ENCODE measurements at places on chromosomes 3 and 15.

- DNase-seq = no peak
Measured at GRCh38 chr3:44899683-44900367, 25.4 kb downstream of the TGM4 start.

DNA sequence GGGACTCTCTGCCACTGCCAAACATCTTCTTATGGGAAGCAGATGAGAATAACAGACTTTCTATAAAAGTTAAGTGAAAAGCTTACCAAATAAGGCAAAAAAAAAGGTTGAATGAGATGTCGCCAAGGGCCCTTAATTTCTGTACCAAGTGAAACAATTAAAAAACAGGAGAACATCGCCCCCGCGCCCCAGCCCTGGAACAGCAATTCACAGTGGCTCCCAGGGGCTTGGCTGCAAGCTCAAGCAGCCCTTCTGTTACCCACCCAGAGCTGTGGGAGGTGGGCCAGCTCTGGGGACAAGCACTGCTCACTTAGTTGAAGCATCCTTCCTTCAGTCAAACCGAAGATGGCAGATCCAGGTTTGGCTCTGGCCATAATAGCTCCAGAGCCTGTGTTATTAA, 208.0 kb downstream of the ERC2 start:
- DNase-seq = no peak

DNA sequence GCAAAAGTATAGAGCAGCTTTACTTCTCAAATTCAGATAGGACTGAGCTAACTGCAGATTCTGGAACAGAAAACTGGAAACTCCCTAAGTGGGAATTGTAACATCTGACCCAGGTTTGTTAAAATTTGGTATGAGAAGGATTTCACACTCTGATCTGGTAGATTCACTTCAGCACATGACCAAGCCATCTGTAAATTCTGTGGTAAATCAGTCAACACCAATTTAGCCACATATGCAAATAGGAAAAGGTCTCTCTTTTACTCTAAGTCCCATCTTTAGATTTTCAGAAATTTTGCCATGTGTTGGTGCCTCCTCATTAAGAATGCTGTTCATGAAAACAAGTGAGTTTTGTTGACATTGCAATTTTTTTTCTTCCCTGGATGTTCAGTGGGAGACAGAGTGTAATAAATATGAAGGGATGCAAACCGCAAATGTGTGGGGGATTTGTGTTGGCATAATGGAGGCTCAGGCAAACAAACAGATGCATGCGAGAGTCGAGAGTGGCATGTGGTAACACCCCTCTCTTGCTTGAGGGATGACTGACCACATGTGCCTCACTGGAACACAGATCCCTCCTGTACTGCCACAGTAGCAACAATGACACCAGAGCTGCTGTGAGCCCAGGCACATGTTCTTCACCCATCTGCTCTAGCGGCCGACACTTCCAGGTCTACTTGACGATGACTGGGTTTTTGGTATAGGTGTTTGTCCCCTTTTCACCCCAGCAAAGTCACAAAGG, 146.6 kb downstream of the FEZF2 start:
- DNase-seq = no peak

GRCh38 chr3:58073301-58074108, 65.3 kb downstream of the FLNB start:
- no peak for DNase-seq

- no peak for DNase-seq
Measured at GRCh38 chr3:143825513-143825912, 22.8 kb downstream of the SLC9A9 start.

GRCh38 chr3:49534581-49535441, 19.5 kb upstream of the BSN start:
- DNase-seq = no peak

DNA sequence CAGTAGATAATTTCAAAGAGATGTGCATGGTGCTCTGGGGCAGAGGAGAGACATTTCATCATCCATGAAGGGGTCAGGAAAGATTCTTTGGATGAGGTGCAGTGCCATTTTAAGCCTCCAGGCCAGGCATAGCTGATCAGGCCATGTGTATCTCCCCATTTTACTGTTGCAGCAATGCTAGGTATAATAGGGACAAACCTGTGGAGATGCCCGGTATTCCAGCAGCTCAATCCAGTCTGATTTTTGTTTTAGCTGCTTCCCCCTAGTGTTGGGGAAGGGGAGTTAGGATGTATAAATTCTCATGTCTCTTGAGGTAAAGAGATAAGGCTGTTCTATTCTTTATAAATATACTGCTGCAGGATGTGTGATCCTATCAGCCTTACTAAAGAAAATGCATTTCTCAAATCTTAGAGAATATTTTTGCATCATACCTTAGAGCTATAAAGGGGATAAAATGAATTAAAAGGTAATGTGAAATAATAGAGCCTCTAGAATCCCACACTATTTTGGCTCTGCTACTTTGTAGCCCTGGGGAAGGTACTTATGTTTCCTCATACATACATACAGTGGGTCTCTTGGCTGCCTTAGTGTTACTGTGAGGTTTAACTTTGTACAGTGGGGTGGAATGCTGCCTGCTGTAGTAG, 5.2 kb downstream of the CDV3 start:
- DNase-seq = no peak

GRCh38 chr3:8436661-8437287, 64.8 kb upstream of the LMCD1 start:
- no peak for DNase-seq

GRCh38 chr15:67036775-67037555, 28.4 kb upstream of the SMAD3 start:
- DNase-seq = no peak

- DNase-seq = no peak
Measured at GRCh38 chr15:58457466-58457965, 25.7 kb downstream of the LIPC start.

- no peak for DNase-seq
Measured at GRCh38 chr3:143716731-143717130, 131.5 kb downstream of the SLC9A9 start.

DNA sequence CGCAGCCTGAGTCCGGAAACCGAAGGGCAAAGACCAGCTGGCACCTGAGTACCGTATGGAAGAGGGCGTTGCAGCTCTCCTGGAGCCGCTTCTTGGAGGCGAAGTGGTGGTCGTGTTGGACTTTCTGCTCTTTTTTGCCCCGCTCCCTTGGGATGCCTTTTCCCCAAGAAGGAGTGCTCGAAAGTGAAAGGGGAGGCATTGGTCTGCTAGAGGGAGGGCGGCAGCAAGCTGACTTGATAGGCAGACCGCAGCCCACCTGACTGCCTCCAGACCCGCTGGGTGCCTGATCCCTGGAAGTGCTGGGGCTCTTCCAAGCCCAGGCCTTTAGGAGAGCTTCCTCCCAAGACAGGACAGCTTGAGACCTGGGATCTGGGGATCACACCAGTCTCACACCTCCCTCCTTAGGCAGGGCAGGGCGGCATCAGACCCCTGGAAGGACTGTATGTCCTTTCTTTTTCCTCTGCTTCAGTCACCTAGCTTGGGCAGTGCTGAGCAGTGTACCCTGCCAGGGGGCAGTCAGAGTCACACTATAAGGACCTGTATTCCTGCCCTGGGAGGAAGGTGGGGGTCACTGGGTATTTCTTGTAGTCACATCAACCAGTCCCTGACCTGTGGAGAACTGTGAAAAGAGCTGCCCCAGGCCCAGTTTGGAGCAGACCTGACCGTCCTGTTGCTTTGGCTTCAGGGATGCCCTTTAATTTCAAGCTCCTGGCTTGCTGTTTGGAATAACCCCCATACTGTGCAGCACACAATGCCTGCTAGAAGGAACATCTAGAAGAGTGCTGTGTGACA, 2.1 kb downstream of the ACVR2B start:
- DNase-seq = no peak

DNA sequence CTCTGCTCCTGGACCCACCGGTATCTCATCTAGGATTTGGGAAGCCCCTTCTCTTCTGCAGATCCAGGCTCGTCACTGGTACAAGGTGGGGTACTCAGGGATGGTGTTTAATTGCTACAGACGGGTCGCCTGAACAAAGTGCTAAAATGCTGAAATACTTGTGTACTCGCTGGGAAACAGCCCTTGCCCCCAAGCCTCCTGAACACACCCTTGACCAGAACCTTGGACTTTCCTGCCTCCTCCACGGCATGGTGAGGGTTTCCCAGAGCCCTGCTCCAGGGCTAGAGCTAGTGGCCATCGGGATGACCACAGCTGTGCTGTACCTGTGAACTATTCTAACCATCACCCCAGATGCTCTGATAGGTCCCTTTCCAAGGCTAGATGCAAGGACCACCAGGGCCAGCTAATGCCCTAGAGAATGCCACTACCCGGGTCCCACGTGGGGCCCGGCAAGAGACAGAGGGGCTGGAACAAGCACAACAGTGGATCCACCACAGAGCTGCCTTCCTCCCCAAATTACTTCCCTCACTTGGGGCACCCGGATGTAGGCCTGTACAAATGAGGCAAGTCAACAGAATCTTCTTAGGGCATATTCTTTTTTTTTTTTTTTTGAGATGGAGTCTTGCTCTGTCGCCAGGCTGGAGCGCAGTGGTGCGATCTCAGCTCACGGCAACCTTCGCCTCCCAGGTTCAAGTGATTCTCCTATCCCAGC, 267.3 kb downstream of the FOXP1 start:
- DNase-seq = no peak

Data from esophagus squamous epithelium (tissue), 5 donors.